NCI-H2029 (cell line): ENCODE measurements at places on chromosomes 5 and 9.

GRCh38 chr5:18792145-18792544 lies 1157.9 kb downstream of the TAF11L14 start:
- DNase-seq, result peak; percentile 32

- DNase-seq, result no peak
Measured at GRCh38 chr5:109903061-109903460, 213.3 kb downstream of the MAN2A1 start.

GRCh38 chr9:85142968-85143367 lies 473.4 kb downstream of the NTRK2 start:
- DNase-seq, result no peak

- DNase-seq, result peak; percentile 16
Measured at GRCh38 chr5:77210091-77210963, at the start of gene PDE8B. PDE8B (plus strand) TSS chr5:77210680; CDS start chr5:77210926, 246 bp downstream.

GRCh38 chr9:68887232-68887631 lies 126.7 kb downstream of the PRKACG start:
- DNase-seq, result no peak

DNA sequence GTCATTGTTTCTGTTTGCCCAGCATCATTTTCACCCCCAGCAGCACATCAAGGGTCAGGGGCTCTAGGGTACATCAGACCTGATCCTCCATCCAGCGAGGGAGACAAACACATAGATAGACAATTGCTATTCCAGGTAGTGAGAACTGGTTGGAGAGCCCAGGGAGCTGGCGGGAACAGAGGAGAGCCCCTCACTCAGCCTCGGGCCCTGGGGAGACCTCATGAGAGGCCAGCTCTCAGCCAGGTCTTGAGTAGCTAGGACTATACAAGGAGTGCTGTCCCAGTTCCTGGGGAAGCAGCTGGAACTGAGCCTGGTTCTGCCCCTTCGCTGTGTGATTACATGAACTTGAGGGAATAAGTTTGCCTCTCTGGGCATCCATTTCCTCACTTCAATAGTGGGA lies 80.3 kb downstream of the HRH2 start:
- DNase-seq, result no peak

DNA sequence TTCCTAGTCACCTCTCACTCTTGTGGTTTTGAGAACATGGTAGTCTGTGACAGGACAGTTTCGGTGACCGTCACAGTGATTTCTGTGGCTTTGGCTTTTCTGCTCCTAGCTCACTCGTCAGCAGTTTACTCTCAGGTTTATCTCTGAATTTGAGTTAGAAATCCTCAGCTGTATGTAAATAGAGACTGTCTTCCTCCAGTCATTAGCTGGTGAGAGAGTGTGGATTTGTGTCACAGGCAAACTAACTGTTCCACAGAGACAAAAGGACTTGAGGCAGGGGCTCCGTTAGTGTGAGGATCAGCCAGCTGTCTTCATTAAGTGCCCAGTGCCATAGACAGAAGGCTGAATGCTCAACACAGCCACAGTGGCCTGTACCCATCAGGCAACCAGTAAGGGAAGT lies 131.4 kb downstream of the CD180 start:
- DNase-seq, result no peak

GRCh38 chr5:33850100-33850594 lies 41.6 kb downstream of the ADAMTS12 start:
- no peak for DNase-seq

DNA sequence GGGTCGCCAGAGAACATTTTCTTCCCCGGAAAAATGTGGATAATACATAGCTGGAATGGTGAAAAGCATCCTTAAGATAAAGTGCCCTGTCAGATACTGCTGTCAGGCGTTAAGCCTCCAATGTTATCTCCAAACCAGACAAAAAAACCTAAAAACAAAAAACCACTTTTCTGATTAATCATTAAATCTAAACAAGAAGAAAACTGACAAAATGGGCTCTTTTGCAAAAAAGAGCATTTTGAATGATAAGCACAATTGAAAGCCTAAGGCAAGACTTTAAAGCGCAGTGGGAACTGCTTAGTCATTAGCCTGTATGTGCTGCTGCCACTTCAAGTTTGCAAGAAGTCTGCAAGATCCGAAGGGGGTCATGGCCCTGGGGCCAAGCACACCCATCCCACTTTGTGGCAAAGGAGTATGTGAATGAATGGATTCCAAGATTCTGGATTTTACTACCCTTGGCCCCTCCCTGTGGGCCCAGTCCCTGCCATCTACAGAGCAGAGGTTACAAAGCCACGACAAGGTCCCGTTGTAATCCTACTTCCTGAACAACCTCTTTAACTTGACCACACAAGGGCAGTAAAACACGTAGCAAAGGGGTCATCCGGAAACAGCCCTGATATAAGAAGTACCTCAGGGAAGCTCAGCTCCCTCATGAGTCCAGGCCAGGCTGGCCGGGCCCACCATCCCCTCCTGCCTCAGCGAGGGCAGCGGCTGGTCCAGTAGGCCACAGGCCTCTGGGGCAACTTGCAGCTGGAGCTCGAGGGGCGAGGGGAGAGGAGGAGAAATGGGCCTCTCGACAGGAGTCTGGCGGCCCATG lies 29.7 kb downstream of the SHB start:
- DNase-seq, result no peak

GRCh38 chr9:35353731-35354365 lies 136.1 kb upstream of the RUSC2 start:
- DNase-seq, result no peak

DNA sequence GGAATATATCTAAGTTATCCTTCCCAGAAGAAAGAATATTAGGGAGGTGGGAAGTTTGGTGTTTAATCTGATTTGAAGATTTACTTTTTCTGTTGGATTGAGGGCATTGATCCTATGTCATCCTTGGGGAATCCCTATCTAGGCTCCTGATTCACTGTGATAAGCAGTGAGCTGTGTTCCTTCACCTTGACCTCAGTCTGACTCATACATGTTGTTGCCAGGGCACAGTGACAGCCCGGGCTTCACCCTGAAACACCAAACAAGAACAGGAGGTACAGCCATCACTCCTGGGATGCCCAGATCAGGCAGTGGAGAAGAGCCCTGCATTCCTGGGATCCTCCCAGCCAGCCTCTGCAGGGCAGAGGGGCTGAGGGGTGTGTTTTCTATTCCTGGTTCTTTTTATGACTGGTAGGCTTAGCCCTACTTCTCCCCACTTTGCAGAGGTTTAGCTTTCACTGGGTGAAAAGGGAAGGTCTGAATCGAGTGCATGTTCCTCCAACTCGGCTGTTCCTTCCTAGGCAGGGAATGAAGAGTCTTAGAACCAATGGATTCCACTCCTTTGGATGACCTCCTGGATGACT lies 3.1 kb upstream of the FAM53C start:
- DNase-seq, result no peak

DNA sequence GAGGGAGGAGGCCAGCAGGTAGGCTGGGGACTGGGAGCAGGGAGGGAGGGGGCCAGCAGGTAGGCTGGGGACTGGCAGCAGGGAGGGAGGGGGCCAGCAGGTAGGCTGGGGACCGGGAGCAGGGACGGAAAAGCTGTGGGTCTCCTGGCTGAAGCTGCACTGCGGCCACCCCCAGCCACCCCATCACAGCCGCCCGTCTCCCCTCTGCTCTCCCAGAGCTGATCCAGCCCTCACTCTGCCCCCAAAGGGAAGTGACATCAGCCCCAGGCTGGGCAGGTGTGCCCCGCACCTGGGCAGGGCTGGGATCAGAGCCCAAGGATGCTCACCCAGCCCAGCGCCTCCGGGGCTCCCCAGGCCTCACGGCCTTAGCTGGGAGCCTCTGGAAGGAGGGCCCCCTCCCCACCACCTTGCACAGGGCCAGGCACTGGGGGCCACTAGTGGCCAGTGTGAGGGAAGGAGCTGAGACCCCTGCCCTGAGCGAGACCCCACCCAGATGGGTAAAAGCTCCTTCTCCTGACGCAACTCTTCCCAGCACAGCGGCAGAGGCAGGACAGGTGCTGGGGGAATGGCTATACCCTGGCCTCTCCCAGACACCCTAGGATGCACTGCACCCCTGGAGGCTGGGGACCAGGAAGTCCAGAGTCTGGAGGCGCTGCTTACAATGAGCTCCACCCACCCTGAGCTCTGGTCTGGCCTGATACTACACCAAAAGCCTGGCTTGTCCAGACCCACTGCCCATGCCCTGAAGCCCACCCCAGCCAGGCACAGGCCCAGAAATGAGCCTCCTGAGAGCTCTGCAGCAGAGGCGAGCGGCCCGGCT lies 11.6 kb downstream of the AGPAT2 start:
- DNase-seq, result peak; percentile 33

DNA sequence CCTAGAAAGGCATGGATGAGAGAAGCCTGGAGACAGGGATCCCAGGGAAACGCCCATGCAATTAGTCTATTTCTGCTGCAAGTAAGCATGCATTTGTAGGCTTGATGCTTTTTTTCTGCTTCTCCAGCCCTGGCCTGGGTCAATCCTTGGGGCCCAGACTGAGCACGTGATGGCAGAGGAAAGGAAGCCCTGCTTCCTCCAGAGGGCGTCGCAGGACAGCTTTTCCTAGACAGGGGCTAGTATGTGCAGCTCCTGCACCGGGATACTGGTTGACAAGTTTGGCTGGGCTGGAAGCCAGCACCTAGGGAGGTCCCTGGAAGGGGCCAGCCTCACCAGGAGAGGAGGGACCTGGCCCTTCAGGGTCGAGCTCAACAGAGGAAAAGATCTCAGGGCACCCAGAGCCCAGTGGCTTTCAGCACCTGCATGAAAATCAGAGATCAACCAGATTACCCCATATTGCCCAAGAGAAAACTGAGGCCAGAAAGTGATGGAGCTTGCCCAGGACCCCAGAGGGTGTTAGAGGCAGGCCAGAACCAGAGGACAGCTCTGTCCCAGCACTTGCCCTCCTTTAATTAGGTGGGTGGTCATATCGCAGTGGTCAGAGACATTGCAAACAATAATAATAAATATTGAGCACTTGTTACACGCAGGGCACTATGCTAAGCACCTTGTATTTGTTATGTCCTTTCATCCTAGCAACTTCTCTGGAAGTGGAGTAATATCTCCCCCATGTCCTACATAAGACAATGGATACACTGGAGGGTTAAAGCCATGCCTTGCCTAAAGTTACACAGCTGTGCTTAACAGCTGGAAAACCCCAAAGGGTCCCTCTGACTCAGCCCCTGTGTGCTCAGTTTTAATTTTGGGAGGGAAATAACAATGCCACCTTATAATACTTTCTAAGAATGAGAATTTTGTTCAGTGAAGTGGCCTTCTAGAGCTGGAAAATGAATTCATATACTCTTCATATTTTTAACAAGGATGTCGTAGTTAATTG lies 67.1 kb downstream of the KLF4 start:
- peak; percentile 87 for DNase-seq

DNA sequence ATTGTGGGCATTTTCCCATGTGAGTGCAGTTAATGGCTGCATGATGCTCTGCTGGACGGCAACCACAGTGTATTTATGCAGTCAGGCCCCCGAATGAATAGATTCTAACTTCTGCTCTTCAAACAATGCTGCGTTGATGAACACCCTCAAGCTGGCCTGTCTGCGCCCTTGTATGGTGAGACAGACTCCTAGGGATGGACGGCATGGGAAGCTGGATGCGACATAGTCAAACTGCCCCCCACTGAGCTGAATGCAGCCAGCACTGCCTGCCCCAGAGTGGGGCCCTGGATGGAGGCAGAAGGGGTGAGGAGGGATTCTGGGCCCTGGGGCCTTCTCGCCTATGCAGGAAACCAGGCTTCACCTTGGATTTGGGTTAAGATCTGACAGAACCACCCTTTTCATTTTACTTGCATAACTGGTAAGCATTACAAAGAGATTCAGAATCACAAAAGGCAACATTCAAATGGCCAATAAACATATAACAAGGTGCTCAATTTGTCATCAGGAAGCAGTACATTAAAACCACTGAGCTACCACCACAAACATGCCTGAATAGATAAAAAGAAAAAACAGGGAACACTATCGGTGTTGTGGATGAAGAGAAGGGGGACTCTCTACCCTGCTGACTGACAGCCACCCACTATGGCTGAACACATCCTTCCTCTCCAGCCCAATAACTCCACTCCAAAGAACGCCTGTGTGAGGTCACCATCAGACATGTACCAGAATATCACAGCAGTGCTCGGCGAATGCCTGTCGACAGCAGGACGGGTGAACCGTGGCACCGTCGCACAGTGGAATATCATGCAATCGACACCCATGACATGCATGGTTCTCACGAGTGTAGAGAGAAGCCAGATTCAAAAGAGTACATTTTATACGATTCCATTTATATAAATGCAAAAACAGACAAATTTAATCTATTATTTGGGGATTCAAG lies 79.1 kb downstream of the RAPGEF1 start:
- no peak for DNase-seq

- DNase-seq, result no peak
Measured at GRCh38 chr9:92001244-92001643, 51.2 kb upstream of the ROR2 start.

DNA sequence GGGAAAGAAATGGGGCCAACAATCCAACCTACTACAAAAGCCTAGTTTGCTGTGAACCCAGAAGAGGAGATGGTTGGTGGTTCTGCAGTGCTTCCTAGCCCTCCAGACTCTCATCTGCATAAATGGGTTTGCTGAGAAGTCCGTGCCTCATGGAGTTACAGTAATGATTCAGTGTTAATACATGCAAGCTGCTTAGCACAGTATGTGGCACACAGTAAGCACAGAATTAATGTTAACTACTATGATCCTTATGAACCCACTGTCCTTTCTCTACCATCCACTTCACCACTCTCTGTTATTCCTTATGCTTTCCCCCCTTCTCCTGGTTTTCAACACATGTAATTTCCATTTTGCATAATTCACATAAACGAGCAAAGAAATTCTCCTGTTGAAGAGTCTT lies 100.0 kb downstream of the ACTBL2 start:
- DNase-seq, result no peak

DNA sequence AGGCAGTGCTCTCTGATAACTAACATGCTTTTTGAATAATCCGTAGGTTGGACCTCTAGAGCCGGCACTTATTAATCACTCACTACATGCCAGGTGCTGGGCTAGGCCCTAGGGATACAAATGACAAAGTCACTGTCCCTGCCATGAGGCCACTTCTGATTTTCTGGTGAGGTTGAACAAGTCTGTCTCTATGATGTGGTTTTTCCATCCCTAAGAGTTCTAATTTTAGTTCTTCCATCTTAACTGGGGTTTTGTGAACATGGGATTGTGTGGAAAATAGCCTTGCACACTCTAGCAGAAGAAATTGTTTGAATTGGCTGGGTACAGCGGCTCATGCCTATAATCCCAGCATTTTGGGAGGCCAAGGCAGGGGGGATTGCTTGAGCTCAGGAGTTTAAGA lies 64.6 kb downstream of the IL31RA start:
- no peak for DNase-seq

DNA sequence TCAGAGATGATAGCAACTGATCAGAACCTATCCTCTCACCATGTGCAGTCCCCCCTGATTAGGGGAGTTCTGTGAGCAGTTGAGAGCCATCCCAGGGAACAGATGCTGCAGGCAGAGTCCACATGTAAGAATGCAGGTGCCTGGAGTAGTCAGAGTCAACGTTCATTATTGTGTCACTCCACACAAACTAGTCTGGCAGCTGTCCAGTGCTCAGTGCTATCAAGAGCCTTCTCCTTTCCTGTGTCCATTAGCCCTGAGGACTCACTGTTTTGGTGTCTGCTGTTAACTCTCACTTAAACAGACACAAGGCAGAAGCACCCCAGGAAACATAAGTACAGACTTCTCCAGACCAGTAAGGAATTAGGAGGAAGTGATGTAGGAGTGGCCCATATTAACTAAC lies 2.5 kb downstream of the SH3TC2 start:
- DNase-seq, result peak; percentile 61

- no peak for DNase-seq
Measured at GRCh38 chr5:142222225-142222865, 102.5 kb downstream of the SPRY4 start.
